ENCODE measurements at places on chromosomes 2 and 18.

DNA sequence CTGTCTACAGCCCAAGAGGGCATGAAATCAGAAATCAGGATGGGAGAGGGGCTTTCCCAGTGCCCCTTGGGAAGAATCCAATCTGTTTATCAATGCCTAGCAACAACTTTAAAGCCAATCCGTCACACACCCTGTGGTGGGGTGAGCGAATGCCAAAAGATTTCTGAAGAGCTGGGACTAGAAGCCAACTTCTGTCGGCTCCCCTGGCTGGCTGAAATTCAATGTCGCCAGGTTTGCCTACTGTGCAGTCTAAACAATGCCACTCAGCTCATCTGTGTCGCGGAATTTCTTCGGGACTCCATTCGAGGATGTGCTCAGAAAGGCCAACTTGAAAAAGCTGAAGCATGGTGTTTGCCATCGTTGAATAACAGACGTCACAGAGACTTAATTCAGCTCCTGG, 31.5 kb upstream of the NCKAP5 start:
- no peak for DNase-seq

DNA sequence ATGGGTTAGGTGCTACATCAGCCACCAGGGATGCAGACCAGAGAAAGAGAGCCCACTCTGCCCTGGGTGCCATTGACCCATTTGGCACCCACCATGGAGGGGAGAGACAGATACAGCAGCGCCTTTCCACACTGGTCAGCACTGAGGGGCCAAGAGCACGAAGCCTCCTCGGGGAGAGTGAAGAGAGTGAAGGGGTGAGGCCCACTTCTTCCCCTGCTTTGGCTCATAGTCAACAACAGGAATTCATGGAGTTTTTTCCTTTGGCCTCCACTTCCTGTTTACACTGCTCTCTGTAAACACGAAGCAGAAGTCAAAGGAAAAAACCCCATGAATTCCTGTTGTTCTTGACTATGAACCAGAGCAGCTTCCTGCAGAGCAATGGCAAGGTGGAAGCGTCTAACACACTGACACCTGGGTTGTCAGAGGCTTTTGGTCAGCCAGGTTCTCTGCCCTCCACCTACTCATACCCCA, 80.0 kb downstream of the CCDC93 start:
- DNase-seq: no peak

GRCh38 chr2:24745825-24746224, 47.4 kb downstream of the PTRHD1 start:
- DNase-seq: no peak

DNA sequence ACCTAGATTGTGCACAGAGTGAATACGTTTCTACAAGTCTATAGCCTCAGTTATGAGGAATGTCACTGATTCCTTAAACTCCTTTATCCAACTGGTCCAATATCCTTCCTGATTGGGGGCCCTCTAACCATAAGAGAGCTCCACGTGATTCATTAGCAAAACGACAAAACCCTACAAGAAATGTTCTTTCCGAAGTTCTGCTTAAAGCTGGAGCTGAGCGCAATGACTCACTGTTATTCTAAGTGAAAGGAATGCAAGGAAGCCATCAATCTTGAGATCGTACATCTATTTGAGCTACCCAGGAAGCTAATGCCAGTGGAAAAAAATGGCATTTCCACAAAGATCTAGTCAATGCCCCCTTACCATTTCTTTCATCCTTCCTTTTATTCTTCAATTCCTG, 354.9 kb upstream of the CDH20 start:
- DNase-seq: no peak

DNA sequence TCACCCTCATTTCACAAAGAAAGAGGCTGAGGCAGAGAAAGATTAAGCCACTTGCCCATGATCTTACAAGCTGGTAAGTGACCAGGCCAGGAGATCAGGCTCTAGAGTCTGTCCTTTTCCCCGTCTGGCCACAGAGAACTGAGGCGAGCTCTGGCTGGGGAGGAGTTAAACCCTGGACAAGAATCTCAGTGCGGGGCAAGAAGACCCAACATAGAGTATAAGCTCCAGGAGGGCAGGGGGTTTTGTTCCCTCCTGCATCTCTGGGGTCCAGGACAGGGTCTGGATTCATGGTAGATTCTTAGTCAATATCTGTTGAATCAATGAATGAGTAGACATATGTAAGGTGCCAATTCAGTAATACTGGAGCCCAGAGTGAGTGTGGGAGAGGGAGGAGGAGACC, 12.9 kb upstream of the INPP5D start:
- DNase-seq: no peak

- DNase-seq: no peak
These were observed 177.2 kb downstream of the TXNL1 start for GRCh38 chr18:56461151-56461550.

DNA sequence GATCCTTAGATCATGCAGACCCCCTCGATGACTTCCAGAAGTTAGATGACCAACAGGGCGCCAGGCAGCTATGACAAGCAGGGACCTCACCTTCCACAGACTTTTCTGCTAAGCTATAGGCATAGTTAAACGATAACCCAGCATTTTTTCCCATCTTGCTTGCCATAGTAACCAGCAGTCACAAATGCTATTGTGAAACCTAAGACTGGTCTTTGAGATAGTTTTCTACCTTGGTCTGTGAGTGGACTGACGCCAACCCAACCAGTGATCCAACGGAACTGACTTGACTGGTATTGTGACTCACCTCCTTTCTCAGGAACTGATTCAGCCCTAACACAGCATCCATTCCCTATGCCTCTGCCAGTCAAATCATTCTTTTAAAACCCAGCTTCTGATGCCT, 361.2 kb downstream of the LRRTM4 start:
- DNase-seq: no peak

GRCh38 chr18:41753826-41754225, 201.2 kb upstream of the PIK3C3 start:
- no peak for DNase-seq

- DNase-seq: no peak
These were observed 21.4 kb downstream of the HJURP start for GRCh38 chr2:233832869-233833311.
